HFFc6 (cell line): ENCODE measurements at places on chromosomes 1 and 21. TPM values are rescaled to one million over a fixed set of nuclear protein-coding genes. Genes with fewer than 3 reads are reported as not detected.

AGMAT gene
- not detected in 3 replicates for total RNA-seq

SHISAL2A gene
- total RNA-seq, result not detected in 2 replicates

DNA sequence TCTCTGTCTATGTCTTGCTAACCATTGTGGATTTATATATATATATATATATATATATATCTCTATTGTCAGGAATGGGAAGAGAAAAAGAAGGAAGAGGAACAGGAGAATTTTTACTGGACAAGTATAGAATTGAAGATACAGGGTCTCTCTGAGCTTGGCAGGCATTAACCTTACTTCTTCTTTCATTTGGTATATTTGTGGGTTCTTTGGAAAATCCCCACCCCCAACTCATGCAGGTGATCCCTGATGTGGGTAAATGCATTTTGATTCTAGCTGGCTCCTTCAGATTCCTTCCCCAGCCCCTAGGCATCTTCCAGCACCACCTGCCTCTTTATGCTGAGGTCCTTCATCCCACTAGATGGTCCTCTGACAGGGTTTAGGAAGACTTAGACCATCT lies 78.8 kb upstream of the TRABD2B start:
- DNase-seq, result no peak

DNA sequence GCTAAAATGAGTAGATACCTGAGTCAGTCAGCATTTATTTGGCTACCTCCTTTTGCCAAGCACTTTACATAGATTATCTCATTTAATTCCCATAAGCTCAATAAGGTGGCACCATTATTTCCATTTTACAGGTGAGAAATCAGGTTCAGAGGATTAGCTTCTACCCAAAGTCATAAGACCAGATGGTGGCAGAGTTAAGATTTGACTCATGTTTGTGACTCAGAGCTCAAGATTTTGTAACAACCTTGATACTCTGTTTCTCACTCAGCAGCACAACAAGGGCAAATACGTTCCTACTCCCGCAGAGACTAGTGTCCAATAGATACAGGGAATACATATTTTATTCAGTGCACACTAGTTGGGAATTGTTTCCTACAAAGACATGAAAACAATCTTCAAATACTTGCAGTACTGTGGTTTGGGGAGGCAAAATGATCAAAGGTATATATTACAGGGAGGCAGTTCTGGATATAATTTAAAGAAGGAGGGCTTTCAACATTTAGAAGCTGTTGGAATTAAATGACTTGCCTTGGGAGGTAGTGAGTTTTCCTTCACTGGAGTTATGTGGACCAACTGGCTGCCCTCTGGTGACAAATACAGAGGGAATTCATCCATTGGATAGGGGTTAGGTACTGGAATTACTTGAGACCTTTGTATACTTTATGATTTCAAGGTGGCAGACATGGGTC lies 3.6 kb downstream of the LEPR start:
- DNase-seq, result peak; percentile 84

- DNase-seq, result no peak
Observed at GRCh38 chr21:43911015-43911934, 46.3 kb downstream of the AGPAT3 start.

DNA sequence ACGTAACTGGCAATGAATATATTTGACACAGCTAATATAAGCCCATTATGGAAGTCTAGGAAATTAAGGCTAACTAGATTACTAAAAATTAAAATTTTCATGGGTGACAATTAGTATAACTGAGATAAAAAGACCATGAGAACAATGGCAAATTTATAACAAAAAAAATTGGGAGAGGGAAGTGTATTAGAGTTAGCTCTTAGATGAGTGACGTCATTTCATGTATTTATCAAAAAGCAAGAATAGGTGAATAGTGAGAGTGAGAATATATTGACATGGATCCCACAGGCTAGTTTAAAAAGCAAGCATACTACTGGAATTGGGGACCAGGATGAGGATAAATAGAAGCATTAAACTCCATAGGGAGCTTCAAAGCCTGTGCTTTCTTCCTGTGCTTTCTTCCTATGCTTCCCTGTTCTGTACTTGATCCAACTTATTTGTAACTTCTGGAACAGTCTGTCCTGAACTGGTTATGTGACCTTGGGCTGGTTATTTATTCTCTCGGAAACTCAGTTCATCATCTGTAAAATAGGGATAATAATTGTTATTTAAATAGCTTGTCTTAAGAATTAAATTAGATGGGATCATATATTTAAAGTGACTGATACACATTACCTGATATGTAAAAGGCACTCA lies 9.1 kb downstream of the BCL9 start:
- no peak for DNase-seq

DNA sequence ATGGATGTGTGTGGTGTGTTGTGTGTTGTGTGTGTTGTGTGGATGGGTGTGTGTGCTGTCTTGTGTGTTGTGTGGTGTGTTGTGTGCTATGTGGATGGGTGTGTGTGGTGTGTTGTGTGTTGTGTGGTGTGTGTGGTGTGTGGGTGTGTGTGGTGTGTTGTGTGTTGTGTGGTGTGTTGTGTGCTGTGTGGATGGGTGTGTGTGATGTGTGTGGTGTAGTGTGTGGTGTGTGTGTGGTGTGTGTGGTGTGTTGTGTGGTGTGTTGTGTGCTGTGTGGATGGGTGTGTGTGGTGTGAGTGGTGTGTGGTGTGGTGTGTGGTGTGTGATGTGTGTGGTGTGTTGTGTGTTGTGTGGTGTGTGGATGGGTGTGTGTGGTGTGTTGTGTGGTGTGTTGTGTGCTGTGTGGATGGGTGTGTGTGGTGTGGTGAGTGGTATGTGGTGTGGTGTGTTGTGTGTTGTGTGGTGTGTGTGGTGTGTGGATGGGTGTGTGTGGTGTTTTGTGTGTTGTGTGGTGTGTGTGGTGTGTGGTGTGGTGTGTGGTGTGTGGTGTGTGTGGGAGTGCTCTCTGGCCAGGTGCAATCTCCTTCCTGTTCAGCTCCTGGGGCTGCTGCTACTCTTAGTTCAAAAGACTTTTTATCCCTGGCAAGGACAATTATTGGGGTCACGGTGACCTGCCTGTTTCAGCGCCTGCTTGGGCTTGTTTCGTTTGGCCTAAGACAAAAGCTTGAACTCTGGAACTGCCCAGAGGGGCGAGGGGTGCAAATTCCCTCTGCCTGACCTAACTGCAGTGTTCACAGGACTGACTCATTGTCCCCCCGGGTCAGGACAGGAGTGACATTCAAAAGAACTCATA lies 101.1 kb downstream of the UBIAD1 start:
- no peak for DNase-seq

DNA sequence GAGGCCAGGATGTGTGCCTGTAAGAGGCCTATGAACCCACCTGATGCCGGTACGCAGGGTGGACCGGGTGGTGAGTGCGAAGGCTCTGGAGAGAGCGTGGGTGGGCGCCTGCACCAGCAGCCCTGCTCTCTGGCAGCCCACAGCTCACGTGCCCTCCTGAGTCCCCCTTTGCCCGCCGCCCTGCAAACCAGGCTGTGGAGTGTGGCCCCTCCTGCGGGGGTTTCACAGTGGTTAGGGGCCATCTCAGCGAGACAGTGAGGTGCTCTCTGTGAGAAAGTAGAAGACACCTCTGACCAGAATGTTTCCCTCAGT lies 22.3 kb downstream of the RHBG start:
- DNase-seq, result no peak
